Activated T-helper 1 cell treated with anti-CD3 and anti-CD28 coated beads, Interleukin-12 subunit alpha, Interleukin-12 subunit beta, Interleukin-2, Interleukin-4 antibody, amounts not matched to agents 30 ng/mL and 10 ng/mL and 1 ng/mL, durations not matched to agents 14 hours and 24 hours and 36 hours (primary cell): ENCODE measurements at places on chromosomes 7 and 10. TPM values are rescaled to one million over a fixed set of nuclear protein-coding genes. Genes with fewer than 3 reads are reported as not detected.

UCMA gene
- total RNA-seq, result not detected in 2 replicates

DNA sequence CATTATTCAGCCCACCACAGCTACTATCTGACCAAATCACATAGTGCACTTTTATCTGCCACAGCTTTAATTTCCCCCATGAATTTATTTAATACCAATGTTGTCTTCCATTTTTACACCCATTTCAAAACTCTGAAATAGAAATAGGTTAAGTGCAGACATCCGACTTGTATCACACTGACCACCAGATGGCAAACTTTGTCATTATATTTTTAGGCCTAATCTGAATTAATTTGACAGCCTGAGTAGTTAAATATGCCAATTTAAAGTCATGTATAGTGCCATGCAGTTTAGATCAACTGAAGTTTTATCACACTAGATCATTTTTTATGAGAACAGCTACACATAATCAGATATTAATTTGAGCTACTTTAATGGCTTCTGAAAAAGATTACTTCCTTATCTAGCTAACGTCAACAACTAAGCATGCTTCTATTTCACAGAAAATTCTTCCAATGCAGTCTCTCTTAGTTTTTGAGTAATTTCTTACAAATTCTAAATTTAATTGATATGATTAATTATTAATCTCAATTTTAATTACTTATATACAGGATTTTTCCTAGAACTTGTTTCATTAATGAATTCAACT is 566.4 kb downstream of the GFRA1 start:
- H3K4me3 ChIP-seq, result no peak overlapping the region
- H3K27me3 ChIP-seq, result no peaks in the 10 kb centered on the region
- no peak for DNase-seq
- no peaks in the 10 kb centered on the region for H3K4me1 ChIP-seq

GRCh38 chr10:98033515-98033914 is 3.1 kb upstream of the CRTAC1 start:
- no peaks in the 10 kb centered on the region for H3K4me1 ChIP-seq
- no peaks in the 10 kb centered on the region for H3K36me3 ChIP-seq
- H3K27me3 ChIP-seq, result peaks cover 72% of the 10 kb centered on the region
- no peak for DNase-seq

DNA sequence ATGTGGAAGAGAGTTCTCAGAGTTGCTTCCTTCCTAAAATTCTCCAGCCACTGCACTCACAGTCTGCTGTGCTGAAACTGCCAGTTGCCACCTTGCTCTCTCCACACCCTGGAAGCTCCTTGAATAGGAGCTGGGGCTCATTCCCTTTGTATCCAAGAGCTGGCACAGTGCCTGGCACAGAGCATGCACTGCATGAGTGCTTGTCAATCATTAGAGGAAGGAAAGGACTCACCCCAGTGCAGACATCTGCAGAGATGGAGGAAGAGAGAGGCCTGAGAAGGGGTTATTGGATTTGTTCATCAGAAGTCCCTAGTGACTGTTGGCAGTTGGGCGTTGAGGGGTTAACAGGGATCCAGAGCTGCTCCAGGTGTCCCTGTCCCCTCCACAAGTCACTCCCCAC is 41.7 kb upstream of the DUSP5 start:
- H3K4me1 ChIP-seq, result peaks cover 65% of the 10 kb centered on the region
- H3K27me3 ChIP-seq, result peaks cover 4% of the 10 kb centered on the region
- no peak for DNase-seq
- H3K27ac ChIP-seq, result no peak overlapping the region
- H3K4me3 ChIP-seq, result no peak overlapping the region

DNA sequence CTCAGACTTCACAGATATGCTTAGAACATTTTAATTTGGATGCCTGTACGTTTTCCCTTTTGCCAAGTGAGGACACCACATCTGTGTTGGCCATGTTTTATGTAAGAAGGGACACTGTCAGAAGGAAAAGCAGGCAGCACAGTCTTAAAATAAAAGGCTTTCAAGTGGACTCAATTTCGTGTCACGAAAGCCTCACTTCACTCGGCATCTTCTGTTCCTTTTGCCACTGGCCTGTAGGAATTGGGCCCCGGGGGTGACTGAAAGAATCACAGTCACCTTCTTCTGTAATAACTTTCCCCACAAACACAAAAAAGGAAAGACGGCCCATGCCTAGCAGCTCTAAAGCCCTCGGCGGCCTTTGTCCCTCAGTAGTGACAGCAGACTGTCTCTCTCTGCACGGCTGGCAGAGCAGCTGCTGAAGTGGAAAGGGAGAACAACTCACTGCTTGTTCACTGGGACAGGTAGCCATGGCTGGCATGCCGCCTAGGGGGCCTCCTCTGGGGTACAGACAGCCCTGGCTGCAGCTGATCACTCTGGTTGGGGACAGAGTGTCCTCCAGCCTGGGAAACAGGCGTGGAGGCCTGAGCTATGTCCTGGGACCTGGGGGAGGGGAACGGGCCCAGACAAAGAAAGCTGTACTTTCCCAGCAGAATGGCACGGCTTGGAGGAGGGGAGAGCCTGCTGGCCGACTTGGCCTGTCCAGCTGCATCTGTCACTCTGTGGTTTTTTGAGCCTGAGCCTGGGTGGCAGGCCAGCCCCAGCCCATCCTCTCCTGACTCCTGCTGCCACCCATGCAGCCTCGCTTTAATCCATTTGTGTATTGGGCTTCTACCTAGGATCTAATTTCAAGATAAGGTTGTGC is 4.4 kb downstream of the RASSF4 start:
- no peaks in the 10 kb centered on the region for H3K36me3 ChIP-seq
- peaks cover 49% of the 10 kb centered on the region for H3K4me1 ChIP-seq
- H3K27me3 ChIP-seq, result no peaks in the 10 kb centered on the region
- no peak overlapping the region for H3K4me3 ChIP-seq

- H3K36me3 ChIP-seq, result peaks cover 57% of the 10 kb centered on the region
- H3K4me3 ChIP-seq, result no peak overlapping the region
- DNase-seq, result no peak
- peak overlapping the region; percentile 54 for H3K27ac ChIP-seq
Observed at GRCh38 chr10:67912331-67912946, 28.0 kb downstream of the SIRT1 start.
